ENCODE measurements at places on chromosomes 7 and 10. TPM values are rescaled to one million over a fixed set of nuclear protein-coding genes. Genes with fewer than 3 reads are reported as not detected.

DNA sequence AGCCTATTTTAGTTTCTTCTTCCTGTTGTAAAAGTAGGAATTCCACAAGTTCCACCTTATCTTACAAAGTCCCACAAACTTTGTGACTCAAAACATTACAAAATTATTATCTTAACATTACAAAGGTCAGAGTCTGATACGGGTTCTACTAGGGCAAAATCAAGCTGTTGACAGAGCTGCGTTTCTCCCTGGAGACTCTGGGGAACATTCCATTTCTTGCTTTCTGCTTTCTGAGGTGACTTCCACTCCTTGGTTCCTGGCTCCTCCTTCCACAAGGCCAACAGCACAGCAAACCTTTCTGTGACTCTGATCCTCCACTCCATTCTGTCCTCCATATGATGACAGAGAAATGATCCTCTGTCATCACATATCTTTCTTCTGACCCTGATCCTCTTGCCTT, 10.6 kb downstream of the OR2F1 start:
- no peak for DNase-seq

TRIM4 gene
- polyA plus RNA-seq = 37.0 TPM

GRCh38 chr7:41682422-41682821, 20.5 kb downstream of the INHBA start:
- no peak for DNase-seq

- DNase-seq = no peak
Observed at GRCh38 chr10:113356794-113357680, 195.8 kb upstream of the HABP2 start.

TLL2 gene
- polyA plus RNA-seq = 0.97 TPM

DNA sequence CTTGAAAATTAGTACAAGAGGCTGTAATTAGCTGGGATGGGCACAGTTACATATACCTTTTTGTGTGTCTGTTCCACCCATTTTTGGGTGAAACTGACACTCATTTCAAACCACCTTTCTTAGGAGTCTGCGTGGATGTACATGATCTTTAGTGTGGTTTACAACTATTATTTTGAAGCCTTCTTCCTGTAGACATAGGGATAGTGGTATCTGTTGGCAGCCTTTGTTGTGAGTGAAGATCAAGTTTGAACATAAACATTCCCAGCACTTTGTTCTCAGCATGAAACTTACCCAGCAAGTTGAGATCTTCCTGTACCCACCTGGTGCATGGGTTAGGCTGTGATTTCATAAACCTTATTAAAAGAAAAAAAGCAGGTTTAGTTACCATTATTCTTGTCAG, 2.0 kb downstream of the BAG3 start:
- no peak for DNase-seq

TMEM225B gene
- polyA plus RNA-seq = 2.8 TPM

DNA sequence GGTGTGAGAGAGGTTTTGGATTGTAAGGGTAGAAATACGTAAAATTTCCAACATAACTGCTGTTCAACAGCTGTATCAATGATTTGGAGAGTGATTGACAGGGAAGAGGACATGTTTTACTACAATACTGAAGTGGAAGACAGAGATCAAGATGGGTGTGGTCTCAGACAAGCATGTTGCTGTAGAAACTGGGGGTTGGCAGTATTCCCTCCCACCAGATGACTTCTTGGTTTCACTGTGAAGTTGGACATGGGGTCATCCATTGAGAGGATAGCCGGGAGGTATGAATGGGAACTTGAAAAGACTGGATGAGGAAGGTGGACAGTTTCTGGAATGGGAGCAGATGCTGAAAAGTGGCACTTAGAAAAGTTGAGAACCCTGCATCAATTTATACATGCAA, 95.3 kb upstream of the HDAC9 start:
- DNase-seq = no peak

TEX47 gene
- polyA plus RNA-seq = not detected

DNA sequence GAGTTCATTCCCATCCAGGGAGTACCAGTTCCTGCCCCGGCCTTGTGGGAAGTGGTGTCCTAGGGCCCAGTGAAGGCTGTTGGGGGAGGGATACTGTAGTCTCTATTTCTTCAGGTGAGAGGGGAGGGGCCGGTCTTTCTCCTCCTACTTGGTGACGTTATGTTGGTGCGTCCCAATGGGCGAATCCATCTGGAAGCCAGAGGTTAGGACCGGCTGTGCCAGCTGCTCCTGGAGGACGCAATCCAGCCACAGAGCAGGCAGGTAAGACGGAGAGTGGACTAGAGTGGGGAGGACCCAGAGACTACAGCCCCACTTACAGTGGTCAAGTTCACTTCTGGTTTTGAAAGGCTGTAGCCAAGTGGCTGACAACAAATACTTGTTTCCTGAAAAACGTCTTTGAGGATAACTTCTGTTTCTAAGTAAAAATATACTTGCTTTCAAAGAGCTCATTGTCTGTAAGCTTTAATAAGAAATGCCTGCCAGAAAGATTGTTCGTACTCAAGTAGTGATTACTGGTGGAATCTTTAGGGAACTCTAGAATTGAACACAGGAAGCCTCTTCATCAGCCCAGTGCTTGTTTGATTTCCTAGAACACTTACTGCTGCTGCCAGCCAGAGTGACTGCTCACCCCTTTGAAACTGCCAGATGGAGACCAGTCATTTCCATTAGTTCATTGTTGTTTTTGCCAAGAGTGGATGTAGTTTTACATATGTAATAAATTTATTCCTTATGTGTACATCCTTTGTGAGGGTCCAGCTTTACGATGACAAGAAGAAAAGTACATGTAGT, 25.4 kb downstream of the RBM33 start:
- DNase-seq = no peak

GPNMB gene
- 19.8 TPM for polyA plus RNA-seq

DNA sequence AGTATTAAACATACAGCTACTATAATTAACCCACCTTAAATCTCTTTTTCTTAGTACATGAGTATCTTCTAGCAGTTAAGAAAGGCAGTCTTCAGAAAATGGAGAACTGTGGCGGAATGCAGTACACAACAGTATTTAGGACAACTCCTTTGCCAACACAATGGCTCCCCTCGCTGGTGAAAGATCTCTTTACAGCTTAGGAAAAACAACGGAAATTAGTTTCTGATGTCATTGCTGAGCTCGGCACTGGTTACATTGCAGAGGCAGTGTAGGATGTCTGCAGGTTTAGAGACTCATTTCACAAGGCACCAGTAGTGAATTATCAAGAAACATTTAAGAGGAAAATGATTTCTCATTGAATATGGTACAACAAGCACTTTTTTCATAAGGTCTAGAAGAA, 43.4 kb downstream of the GLRX3 start:
- DNase-seq = peak; percentile 50

- no peak for DNase-seq
Observed at GRCh38 chr10:96501985-96502384, 11.7 kb downstream of the TLL2 start.

GRCh38 chr7:70681469-70682350, 450.2 kb upstream of the GALNT17 start:
- DNase-seq = no peak

DNA sequence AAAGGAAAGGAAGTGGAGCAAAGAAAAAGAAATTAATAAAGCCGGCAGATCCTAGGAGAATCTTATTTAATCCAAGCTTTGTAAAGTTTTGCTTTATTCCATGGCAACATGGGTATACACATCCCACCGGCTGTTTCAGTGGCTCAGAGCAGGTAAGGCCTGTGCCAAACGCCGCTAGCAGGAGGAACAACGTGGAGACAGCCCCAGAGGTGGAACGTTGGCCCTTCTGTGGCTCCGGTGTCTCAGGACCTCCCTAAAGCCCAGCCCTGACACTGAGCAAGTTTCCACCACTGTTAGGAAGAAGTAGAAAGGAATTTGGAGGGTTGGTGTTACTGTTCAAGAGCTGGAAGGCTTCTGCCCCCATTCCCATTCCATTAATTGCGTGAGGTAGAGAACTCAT, 52.0 kb downstream of the EGFR start:
- DNase-seq = no peak

- DNase-seq = no peak
Observed at GRCh38 chr7:42262964-42263363, 26.0 kb upstream of the GLI3 start.

- no peak for DNase-seq
Observed at GRCh38 chr10:71860243-71861029, 9.4 kb upstream of the PSAP start.

UCMA gene
- polyA plus RNA-seq = not detected
